ENCODE measurements at places on chromosomes 6 and 20.

DNA sequence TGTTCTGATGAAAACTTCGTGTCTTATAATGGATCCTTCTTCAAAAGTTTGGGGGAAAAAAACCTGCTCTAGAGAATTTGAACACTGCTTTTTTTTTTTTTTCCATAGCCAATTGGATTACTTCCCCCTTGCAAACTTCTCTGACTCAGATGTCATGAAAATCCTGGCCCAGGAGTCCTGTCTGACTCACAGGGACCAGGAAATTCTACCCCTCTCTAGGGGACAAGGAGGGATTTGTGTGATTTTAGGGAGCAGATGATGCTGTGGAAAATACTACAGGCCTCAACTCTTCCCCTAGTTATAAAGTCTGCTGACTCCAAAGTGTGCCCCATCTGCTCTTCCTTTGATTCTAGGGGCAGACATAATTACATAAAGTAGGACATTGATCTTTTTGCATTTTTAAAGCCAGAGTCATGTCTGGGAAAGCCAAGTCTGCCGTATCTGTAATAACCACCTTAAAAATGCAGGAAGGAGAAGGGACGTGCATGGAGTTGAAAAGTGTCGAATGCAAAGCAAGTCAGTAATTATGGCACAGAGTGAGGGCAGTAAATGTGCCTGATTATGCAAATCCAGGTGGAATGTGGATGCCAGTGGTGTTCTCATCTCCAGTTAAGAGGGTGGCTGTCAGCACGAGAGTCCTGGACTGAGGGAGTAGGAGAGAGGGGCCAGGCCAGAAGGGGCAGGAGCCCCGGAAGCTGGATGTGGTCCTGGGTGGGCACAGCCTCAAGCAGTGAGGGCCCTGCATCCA is 144.3 kb upstream of the SULF2 start:
- no peak for DNase-seq

DNA sequence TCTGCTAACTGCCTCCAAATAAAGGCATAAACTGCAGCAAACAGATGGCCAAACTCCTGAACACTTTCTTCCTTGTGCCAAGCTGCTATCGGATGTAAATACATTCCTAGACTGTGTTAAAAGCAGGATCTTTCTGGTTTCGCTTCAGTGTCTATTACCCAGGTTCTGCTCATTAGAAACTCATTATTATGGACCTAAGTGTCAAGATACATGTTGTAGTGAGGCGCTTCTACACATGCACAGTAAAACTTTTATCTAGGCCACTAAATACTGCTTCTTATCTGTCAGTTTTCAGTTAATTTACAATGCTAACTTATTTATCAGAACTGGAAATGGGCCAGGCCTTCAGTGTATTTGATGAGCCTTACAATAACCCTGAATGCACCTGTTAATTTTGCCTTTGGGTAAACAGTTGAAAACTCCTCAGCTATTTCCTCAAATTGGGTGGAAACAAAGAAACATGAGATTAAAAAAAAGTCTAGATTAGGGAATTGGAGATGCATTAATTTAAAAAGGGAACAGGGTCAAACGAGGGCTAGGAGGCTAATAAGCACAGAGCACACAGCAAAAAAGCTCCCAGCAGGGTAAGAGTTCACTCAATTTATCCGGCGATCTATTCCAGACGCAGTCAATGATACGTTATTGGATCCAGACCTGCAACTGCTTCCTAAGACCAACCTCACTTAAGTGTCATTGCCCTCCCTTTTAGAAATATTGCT is 240.6 kb downstream of the FOXC1 start:
- no peak for DNase-seq

GRCh38 chr6:94376876-94377275 is 957.5 kb upstream of the EPHA7 start:
- no peak for DNase-seq

- no peak for DNase-seq
Observed at GRCh38 chr6:94813806-94814205, 763.5 kb upstream of the MANEA start.
